GM13976 (cell line): ENCODE measurements at places on chromosomes 16 and 17.

DNA sequence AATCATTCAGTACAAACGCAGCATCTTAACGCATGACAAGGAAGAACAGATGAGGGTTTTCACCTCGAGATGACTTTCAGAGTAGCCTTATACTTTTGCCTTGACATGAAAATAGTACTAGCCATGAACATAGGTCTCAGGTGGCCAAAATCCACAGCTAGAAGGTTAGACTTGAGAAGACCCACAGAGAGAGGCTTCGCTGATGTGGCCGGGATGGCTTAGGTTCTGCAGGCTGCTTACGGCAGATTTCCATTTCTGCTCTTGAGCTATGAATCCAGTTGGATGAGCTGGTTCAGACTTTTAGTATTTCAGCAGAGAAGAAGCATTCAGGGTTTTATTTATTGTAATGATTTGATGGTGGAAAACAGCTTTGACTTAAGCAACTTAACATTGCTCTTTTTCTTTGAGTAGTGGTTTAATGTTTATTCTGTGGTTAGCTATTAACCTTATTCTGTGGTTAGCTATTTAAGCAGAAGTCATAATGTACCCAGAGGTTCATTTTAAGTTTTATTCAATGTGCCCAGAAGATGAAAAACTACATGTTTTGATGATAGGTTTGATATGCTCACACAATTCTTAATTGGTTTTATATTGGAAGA lies 7.6 kb downstream of the KRT24 start:
- no peak for DNase-seq

DNA sequence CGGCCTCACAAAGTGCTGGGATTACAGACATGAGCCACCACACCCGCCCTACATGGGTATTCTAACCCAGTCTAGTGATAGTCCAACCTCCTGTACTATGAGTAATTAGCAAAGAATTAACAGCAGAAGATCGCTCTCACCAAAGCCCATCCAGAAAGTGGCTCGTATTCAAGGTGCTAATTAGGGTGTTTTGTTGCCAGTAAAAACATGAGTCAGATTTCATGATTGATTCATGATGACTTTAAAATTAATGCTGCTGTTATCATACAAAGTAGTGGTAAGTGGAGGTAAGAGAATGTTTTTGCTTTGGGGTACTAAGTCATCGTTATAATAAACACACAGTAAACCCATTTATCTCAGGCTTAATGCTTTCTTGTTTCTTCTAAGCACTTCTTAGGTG lies 428.8 kb downstream of the WWOX start:
- no peak for DNase-seq

DNA sequence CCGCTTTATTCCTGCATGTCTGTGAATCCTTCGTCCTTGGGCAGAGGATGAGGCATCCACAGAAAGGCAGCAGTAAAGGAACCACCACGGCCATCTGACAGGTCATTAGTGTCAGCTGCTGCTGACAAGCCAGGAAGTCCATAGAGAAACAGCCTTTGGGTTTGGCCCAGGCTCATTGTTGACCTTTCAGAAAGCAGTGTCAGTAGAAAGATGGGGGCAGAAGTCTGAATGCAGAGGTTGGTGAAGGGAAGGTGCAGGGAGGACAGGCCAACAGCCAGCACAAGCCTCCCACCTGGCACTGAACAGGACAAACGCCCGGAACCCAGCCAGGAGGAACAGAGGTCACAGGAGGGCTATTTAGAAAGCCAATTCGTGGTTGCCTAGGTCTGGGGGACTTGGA lies 105.8 kb downstream of the VAT1L start:
- DNase-seq = no peak

GRCh38 chr16:83666449-83666848 lies 141.3 kb upstream of the HSBP1 start:
- DNase-seq = no peak

DNA sequence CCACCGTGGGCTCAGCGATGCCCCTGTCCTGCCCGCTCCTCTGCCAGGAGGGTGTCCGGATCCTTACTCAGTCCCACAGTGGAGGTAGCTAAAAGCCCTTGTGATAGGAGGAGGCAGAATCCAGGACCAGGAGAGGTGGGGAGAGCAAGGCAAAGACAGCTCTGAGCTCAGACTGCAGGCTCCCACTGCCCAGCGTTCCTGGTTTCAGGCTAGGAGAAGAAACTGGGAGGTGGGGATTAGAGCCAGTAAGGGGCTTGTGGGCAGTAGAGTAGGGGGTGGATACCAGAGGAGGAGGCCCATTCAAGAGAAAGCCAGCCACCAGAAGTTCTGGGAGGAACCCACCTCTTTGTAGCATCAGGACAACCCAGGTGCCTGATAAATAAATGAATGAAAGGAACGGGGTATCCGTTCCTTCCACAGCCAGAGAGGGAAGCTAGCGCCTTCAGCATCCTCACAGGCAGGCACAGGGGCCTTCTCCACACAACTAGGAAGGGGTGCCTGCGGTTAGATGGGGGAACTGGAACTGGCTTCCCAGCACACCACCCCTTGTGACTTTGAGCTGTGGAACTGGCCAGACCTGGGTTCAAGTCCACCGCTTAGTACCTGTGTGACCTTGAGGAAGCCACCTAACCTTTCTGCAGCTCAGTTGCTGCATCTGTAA lies 2.3 kb downstream of the IL21R start:
- DNase-seq = no peak

GRCh38 chr16:77041468-77041867 lies 149.5 kb upstream of the MON1B start:
- DNase-seq = no peak

GRCh38 chr16:19841184-19841583 lies 43.5 kb downstream of the GPRC5B start:
- DNase-seq = no peak

DNA sequence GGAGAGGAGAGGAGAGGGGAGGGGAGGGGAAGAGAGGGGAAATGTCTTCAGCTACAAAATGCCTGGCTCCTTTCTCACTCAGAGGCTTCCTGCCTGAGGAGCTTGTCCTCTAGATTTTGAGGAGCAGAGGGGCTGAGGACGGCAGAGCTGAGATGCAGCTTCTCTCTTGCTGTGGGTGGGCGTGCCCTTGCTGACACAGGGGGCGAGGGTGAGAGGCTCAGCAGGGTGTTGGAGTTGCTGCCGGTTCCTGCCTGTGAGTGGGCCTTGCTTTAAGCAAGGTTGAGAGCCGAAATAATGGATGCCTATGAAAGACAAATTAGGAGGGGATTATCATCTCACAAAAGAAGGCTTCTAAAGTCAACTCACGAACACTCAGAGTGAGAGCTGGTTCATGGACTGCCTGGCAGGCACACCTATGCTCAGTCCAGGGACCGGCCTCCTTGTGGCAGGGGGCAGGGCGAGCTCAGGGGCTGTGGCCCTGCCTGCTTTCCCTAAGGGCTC lies 215.6 kb downstream of the MSI2 start:
- no peak for DNase-seq

DNA sequence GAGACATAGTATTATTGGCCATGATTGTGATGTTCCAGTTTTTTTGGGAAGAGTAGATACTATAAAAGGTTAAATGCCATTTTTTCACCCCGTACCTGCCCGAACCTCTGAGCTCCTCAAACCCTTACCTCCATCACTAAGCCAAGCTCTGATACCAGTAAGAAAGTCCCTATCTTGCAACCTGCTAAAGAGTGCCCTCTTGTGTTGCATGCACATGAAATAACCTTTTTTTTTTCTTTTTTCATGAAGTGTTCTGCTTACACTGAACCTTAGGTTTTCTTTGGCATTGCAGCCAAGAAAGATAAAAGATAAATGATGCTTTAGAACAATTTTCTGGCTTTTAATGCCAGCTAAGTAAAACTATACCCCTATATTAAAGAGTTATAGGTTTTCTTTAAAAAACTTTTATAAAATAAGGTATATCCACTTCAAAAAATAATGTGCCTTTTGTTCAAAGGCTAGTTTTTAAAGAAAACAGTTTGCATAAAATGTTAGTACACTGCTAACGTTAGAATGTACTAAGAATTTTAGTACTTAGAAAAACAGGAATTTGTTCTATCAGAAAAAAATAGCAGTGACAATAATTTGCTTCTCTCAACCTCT lies 295.3 kb upstream of the PMFBP1 start:
- peak; percentile 27 for DNase-seq

- DNase-seq = no peak
Measured at GRCh38 chr17:40064971-40065768, 2.4 kb downstream of the THRA start.

- DNase-seq = no peak
Measured at GRCh38 chr16:35308674-35309073, 1849.3 kb downstream of the TP53TG3F start.

DNA sequence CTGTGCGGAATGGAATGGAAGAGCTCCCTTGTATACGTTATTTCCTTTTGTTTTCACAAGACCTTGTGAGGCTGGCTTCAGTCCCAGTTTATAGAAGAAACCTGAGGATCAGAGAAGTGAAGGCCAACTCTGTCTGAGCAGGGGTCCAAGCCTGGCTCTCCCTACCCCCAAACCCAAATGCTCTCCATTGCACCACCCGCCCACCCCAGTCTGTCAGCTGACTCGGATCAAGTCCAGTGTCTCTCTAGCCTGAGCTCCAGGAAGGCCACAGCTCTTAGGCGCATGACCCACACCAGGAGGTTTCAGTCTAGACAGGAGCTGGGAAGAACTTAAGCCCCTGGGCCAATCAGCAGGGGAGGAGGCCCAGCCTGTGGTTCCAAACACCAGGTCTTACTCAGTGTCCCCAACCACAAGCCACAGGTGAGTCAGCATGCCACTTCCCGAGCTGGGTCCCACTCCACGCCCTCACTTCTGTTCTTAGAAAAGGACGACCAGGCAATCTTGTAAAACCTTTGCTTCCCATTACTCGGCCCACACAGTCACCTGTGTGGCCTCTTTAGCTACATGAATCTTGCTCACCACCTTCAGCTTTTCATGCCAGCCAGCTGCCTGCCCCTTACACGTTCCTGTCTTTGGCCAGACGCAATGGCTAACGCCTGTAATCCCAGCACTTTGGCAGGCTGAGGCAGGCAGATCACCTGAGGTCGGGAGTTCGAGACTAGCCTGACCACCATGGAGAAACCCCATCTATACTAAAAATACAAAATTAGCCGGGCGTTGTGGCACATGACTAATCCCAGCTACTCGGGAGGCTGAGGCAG lies 27.8 kb downstream of the TK2 start:
- DNase-seq = peak; percentile 66

DNA sequence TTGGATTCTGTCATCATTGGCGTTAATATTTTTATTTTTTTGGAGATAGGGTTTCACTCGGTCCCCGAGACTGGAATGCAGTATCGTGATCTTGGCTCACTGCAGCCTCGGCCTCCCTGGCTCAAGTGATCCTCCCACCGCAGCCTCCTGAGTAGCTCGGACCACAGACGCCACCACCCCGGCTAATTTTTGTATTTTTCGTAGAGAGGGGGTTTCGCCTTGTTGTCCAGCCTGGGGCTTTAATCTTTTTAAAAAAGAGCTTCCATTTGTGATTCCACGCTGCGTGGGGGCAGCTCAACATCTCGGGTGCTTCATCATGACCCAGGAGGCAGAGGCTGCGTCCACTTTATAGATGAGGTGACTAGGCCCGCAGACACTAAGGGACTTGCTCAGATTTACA lies 1.5 kb downstream of the BANP start:
- no peak for DNase-seq

DNA sequence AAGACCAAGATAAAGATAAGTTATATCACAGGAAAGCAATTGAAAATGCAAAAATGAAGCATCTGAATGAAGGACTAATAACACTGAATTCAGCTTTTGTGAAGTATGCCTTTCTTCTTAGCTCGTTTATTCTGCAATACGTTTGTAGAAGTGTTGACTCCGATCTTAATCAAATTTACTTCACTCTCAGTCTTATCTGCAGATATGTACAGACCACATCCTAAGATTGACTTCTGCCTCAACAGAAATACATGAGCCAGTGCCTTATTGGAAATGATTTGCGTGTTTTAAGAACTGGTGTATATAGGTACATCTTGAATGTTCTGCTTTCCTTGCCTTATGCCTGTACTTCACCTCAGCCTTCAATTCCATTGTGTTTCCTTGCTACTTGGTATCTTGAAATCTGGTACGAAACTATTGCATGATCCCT lies 1.3 kb downstream of the ATF7IP2 start:
- DNase-seq = no peak

DNA sequence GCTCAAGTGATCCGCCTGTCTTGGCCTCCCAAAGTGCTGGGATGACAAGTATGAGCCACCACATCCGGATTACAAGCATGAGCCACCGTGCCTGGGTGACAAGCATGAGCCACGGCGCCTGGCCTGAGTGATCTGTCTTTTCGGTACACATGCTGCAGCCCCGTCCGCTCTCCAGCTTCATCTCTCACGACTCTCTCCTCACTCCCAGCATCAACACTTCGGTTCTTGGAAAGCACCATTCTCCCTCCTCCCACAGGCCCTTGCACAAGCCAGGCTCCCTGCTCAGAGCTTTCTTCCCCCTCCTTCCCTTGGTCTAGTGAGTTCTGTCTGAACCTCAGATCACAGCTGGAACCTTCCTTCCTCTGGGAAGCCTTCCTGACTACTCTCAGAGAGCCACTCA lies 6.5 kb upstream of the NCBP3 start:
- DNase-seq = no peak

GRCh38 chr17:45104907-45105624 lies 27.2 kb downstream of the PLCD3 start:
- no peak for DNase-seq

DNA sequence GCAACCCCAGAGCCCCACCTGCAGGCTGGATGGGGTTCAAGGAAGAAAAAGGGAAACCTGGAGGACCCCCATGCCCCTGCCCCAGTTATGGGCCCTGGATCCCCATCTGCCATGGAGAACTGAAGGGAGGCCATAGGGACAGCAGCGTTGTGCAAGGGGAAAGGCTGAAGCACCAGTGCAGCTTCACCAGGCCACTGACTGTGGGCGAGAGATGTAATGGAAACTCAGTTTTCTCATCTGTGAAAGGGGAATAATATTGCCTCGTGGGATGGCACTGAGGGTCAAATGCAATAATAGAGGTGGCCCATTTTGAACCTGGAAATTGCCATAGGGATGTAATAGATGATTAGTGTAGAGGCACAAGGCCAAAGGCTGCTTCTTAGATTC lies 9.9 kb upstream of the TSPOAP1 start:
- DNase-seq = no peak

DNA sequence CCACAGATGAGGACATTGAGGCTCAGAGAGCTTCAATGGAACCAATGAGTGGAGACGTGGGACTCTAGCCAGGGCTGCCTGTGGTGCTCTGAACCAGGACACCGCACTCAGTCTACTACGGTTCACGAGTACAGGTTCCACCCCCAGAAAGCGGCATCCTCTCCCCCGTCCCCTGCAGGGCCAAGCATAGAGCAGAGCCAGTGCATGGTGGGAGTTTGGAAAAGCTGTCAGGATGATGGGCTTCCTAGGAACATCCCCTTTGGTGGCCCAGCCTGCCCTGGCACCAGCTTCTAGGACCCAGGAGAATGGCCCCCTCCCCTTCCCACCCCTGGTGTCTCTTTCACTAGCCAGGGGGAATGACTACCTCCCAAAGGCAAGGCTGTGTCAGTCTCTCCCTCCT lies 8.4 kb downstream of the ZNF319 start:
- no peak for DNase-seq
